ENCODE measurements at places on chromosomes 12 and 14. TPM values are rescaled to one million over a fixed set of nuclear protein-coding genes. Genes with fewer than 3 reads are reported as not detected.

The CPSF6 gene
- total RNA-seq: 32.0 TPM

The CD163 gene
- 14.9 TPM for total RNA-seq

The KRT72 gene
- 0.33 TPM for total RNA-seq

The CLEC2A gene
- not detected for total RNA-seq

The RTN1 gene
- total RNA-seq: 1.9 TPM

The SLC10A1 gene
- total RNA-seq: not detected

The SDR9C7 gene
- 0.33 TPM for total RNA-seq

The LIN7A gene
- total RNA-seq: 0.76 TPM

The CALM1 gene
- total RNA-seq: 247 TPM

The FAM90A1 gene
- total RNA-seq: 0.24 TPM

The ASCL1 gene
- total RNA-seq: 17.8 TPM

DNA sequence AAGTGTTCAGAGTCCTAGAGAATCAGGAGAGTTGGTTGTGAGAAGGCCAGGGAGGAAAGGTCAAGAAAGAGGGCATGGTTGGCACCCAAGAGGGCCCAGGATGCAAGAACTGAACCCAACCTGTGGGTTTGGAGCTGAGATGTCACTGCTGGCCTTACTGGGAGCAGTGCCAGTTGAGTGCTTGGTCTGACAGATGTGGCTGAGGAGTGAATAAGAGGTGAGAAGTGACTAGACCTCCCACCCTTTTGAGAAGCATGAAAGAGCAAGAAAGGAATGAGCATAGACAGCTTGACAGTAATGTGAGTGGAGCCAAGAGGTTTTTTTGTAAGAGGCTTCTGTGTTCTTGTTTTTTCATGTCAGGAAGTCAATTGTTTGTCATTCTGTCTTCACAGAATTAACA, 95.3 kb downstream of the FGD4 start:
- no peaks in the 10 kb centered on the region for H3K27me3 ChIP-seq
- H3K36me3 ChIP-seq: no peaks in the 10 kb centered on the region
- peak overlapping the region; percentile 80 for H3K27ac ChIP-seq
- no peak overlapping the region for H3K4me3 ChIP-seq

DNA sequence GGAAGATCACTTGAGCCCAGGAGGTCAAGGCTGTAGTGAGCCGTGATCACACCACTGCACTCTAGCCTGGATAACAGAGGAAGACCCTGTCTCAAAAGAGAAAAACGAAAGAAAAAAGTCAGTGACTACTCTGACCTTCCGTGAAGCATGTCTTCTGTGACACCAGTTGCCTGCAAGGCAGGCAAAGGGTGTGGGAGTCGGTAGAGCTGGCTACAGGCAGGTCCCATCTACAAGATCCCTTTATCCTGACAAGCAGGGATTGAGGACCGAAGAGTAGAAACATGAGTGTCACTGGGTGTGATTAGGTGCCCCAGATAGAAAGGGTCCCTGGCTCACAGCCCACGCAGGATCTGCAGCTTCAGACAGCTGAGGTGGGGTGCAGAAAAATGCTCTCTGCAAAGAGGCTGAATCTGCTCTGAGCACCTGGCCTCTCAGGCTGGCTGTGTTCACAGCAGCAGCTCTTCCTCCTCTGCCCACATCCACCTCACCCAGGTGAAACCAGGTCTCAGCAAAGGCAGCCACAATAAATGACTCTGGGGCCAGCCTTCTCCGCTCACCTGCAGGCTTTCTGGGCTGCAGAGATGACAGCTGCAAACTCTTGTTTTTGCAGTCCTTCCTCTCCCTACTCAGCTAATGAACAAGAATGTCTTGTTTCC, 28.6 kb upstream of the HSP90B1 start:
- H3K4me3 ChIP-seq: no peak overlapping the region
- H3K27me3 ChIP-seq: no peaks in the 10 kb centered on the region
- peaks cover 35% of the 10 kb centered on the region for H3K4me1 ChIP-seq
- DNase-seq: peak; percentile 77
- H3K36me3 ChIP-seq: no peaks in the 10 kb centered on the region

DNA sequence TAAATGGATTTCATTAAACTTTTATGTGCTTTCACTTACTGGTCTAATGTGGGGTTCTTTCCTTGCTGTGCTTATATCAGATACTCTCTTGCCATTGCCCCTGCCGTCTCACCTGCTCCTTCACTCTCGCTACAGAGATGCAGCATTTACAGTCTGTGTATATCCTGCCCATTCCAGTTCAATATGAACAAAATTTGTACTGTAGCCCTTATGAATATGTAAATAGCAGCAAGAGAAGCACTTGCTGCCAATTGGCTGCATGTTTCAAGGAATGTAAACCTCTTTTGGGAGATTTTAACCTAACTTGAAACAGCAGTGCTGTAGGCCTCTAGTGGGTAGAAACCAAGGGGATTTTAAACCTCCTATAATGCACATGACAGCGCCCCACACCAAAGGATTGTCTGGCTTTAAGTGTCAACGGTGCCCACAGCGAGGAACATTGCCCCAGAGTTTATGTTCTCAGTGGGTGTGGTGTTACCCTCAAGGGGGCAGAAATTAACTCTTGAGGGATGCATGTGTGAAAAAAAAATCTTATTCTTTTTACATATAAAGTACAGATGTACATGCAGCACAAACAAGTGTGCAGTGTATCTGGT, 19.1 kb downstream of the PCNX1 start:
- DNase-seq: no peak
- H3K27ac ChIP-seq: no peak overlapping the region
- H3K4me3 ChIP-seq: no peak overlapping the region
- no peaks in the 10 kb centered on the region for H3K36me3 ChIP-seq
- H3K27me3 ChIP-seq: no peaks in the 10 kb centered on the region

DNA sequence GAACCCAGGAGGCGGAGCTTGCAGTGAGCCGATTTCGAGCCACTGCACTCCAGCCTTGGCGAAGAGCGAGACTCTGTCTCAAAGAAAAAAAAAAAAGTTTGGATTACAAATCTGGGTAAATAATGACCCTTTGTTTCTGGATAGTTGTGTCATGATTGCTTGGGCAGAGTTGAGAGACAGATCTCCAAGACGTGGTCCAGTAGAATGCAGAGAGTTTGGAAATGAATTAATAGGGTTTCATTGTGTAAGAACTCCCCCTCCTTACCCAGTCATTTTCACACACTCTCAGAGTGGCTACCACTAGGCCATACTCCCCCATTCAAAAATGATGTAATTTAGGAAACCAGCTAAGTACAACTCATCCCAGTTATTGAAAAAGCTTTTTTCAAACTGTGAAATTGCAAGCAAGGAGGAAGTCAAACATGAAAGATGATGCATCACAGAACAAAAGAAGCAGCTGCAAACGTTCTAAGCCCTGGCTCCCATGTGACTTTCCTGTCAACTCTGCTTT, 1331.9 kb downstream of the AACS start:
- H3K36me3 ChIP-seq: no peaks in the 10 kb centered on the region
- H3K27me3 ChIP-seq: no peaks in the 10 kb centered on the region
- no peak overlapping the region for H3K4me3 ChIP-seq
- no peak for DNase-seq
- no peak overlapping the region for H3K27ac ChIP-seq

- H3K4me1 ChIP-seq: no peaks in the 10 kb centered on the region
- no peaks in the 10 kb centered on the region for H3K27me3 ChIP-seq
- no peak overlapping the region for H3K27ac ChIP-seq
- H3K4me3 ChIP-seq: no peak overlapping the region
These were observed 93.1 kb downstream of the PPM1H start for GRCh38 chr12:62841846-62842245.

DNA sequence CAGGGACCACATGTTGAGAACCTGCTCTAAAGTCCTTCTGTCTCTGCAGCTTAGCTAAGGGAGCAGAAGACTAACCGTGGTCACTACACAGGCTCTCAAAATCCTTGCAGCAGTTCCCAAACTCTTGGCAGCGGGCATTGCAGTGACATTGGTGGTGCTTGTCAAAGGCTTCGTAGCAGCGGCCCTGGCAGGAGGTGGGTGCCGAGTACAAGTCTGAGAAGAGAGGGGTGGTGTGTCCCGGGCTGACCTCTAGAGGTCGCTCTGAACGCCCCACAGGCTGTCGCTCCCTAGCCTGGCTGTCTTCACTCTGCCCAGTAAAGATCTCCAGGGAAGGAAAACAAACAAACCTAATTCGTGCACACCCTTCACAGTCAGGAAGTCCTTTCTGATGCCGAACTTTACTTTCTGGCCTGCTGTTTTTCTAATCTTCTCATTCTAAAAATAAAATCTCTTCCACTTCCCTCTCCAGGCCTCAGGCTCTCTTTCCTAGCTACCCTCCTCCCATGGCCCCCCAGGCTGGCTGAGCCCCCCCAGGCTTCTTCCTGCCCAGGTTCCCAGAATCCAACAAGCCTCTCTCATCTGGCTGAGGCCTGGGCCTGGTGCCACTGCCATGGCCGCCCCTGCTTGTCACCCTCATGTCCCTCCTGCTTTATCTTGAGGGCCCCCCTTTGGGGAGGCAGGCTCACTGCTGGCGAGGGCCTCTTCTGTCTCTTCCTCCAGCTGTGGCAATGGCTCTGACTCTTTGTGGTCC, 7.7 kb downstream of the ENDOU start:
- H3K27me3 ChIP-seq: no peaks in the 10 kb centered on the region
- H3K27ac ChIP-seq: no peak overlapping the region
- peak; percentile 82 for DNase-seq

- no peak overlapping the region for H3K27ac ChIP-seq
- H3K27me3 ChIP-seq: no peaks in the 10 kb centered on the region
- H3K36me3 ChIP-seq: no peaks in the 10 kb centered on the region
These were observed 67.7 kb downstream of the C14orf132 start for GRCh38 chr14:96106891-96107290.

- no peaks in the 10 kb centered on the region for H3K27me3 ChIP-seq
- H3K36me3 ChIP-seq: no peaks in the 10 kb centered on the region
- peak overlapping the region; percentile 2 for H3K27ac ChIP-seq
- DNase-seq: no peak
- no peak overlapping the region for H3K4me3 ChIP-seq
These were observed 27.5 kb downstream of the BCAT1 start for GRCh38 chr12:24921251-24922038.

DNA sequence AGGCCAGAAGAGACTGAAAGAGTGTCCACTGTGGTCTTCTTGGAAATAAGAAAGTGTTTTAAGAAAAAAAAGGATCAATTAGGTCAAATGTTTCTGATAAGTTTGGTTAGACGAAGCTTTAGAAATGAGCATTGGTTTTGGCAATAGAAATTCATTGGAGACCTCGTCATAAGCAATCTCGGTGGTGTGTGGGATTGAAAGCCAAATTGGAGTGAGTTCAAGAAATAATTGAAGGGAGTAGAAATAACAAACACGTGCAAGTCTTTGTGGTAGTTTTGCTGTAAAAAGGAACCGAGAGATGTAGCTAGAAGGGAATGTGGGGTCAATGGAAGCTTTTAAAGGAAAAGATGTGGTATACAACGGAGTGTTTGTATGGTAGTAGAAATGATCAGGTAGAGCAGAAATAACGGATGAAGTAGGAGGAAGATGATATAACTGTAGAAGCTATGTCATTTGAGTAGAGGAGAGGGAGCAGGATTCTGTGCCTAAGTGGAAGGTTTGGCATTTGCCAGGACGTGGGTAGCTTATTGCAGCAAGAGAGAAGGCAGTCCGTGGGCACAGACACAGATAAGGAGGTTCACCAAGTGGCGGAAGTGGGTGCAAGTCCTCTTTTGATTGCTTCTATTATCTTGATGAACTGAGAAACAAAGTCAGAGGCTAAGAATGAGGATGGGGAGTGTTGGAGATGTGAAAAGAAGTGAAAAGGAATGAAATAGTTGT, 146.2 kb downstream of the DACT1 start:
- H3K4me1 ChIP-seq: no peaks in the 10 kb centered on the region
- no peaks in the 10 kb centered on the region for H3K36me3 ChIP-seq

DNA sequence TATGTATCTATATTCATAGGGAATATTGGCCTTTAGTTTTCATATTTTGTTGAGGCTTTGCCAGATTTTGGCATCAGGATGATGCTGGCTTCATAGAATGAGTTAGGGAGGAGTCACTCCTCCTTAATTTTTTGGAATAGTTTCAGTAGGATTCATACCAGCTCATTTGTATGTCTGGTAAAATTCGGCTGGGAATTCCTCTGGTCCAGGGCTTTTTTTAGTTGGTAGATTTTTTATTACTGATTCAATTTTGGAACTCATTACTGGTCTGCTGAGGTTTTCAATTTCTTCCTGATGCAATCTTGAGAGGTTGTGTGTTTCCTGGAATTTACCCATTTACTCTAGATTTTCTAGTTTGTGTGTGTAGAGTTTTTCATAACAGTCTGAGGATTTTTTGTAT, 175.2 kb downstream of the EPS8 start:
- no peak for DNase-seq
- no peak overlapping the region for H3K27ac ChIP-seq
- no peaks in the 10 kb centered on the region for H3K36me3 ChIP-seq
- H3K4me3 ChIP-seq: no peak overlapping the region
- no peaks in the 10 kb centered on the region for H3K4me1 ChIP-seq

DNA sequence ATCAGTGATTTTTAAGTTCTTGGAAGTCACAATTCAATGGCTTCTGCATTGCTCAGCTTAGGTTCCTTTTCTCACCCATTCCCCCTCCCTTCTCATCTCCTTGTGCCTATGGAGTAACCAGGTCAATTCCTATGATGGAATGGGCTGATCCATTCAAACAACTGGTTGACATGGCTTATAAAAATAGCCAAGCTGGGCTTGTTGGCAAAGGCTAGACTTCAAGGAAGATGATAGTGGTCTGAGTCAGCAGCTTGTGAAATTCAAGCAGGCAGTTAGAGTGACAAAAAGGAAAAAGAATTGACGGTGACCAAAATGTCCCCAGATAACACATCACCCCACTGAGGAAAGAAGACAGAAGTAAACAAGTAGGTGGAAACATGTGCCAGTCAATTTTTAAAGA, 119.9 kb upstream of the PCED1B start:
- H3K4me1 ChIP-seq: no peaks in the 10 kb centered on the region
- no peak for DNase-seq
- H3K27ac ChIP-seq: no peak overlapping the region

- no peaks in the 10 kb centered on the region for H3K27me3 ChIP-seq
- no peaks in the 10 kb centered on the region for H3K36me3 ChIP-seq
- H3K27ac ChIP-seq: no peak overlapping the region
- no peaks in the 10 kb centered on the region for H3K4me1 ChIP-seq
These were observed 74.4 kb upstream of the TRHDE start for GRCh38 chr12:72197790-72198189.

DNA sequence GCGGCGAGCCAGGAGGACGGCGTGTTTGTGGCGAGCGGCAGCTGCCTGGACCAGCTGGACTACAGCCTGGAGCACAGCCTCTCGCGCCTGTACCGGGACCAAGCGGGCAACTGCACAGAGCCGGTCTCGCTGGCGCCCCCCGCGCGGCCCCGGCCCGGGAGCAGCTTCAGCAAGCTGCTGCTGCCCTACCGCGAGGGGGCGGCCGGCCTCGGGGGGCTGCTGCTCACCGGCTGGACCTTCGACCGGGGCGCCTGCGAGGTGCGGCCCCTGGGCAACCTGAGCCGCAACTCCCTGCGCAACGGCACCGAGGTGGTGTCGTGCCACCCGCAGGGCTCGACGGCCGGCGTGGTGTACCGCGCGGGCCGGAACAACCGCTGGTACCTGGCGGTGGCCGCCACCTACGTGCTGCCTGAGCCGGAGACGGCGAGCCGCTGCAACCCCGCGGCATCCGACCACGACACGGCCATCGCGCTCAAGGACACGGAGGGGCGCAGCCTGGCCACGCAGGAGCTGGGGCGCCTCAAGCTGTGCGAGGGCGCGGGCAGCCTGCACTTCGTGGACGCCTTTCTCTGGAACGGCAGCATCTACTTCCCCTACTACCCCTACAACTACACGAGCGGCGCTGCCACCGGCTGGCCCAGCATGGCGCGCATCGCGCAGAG, 873 bp downstream of the PLXNC1 start:
- peaks cover 79% of the 10 kb centered on the region for H3K27me3 ChIP-seq
- H3K4me1 ChIP-seq: peaks cover 8% of the 10 kb centered on the region
- H3K4me3 ChIP-seq: peak overlapping the region; percentile 43
- H3K27ac ChIP-seq: peak overlapping the region; percentile 43
- H3K36me3 ChIP-seq: no peaks in the 10 kb centered on the region
